ENCODE measurements at places on chromosomes 13 and 19.
A peak's percentile ranks its signal among the peaks of the same experiment; 100 is the strongest.

DNA sequence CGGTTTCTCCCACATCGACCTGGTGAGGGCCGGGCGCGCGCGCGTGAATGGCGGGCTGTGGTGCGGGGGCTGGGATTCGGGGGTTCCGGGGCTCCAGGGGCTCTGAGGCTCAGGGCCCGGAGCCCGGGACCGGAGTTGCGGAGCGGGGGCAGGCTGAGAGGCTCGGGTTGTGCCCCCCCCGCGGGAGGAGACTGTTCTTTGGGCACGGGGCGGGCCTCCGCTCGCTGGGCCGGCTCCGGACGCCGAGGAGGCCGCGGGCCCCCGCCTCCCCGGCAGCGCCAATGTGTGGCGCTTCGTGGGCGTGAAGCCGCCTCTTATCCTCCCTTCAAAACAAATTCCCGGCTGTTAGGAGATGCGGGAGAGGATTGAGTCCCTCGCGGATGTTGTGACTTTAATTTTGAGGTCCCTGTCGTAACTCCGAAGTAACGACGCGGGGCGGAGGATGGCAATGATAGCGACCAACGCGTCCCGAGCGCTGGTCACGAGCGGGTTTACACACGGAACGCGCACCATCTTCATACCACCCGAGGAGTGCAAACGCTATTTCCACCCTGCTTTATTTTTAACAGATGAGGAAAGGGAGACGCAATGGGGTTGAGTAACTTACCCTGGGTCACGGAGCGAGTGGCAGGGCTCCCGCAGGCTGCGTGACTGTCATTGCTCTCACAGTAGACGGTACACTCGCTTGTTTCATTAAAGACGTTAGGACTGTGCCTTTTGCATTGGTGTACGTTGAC is 536 bp downstream of the UBA2 start:
- no peak for DNase-seq

DNA sequence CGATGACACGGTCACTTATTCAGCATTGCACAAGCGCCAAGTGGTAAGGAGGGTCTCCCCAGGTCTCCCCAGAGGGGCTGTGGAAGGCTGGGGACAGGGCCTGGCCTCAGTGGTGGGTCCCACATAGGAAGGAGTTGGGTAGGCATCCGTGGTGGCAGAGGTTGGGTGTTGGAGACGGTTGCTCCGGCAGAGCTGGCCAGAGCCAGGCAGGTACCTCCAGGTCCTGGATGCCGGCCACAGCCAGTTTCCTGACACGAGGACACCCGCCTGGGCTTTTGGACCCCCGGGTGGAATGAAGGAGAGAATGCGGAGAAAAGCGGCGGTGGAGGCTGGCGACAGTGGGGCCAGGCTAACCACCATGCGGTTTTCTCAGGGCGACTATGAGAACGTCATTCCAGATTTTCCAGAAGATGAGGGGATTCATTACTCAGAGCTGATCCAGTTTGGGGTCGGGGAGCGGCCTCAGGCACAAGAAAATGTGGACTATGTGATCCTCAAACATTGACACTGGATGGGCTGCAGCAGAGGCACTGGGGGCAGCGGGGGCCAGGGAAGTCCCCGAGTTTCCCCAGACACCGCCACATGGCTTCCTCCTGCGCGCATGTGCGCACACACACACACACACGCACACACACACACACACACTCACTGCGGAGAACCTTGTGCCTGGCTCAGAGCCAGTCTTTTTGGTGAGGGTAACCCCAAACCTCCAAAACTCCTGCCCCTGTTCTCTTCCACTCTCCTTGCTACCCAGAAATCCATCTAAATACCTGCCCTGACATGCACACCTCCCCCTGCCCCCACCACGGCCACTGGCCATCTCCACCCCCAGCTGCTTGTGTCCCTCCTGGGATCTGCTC is 1.3 kb upstream of the FFAR1 start:
- DNase-seq, result peak; percentile 72

DNA sequence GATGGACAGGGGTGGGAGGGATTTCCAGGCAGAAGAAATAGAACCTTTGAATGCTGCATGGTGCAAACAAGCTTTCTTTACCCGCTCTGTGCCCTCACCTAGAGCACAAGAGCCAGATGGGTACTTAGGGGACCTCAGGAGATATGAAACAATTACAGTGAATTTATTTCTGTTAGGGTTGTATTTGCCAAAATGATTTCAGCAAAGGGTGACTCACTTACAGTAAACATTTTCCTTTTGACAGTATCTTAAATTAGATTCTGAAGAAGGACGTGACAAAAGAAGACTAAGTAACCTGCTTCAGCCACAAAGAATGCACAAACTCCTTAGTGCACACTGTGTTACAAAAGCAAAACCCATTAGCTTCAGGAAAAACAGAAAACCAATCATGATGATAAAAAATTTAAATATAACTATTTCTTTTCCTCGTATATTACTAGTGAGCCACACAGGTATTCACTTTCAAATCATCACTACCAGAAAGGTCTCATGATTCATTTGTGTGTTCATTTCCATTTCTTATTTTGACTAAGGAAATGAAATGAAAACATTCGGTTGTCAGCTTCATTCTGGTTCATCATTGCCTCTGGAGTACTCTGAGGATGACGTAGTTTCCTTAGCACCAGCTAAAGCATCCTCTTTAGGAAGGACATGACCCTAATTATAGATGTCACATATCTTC is 158.8 kb downstream of the NHLRC3 start:
- no peak for DNase-seq

DNA sequence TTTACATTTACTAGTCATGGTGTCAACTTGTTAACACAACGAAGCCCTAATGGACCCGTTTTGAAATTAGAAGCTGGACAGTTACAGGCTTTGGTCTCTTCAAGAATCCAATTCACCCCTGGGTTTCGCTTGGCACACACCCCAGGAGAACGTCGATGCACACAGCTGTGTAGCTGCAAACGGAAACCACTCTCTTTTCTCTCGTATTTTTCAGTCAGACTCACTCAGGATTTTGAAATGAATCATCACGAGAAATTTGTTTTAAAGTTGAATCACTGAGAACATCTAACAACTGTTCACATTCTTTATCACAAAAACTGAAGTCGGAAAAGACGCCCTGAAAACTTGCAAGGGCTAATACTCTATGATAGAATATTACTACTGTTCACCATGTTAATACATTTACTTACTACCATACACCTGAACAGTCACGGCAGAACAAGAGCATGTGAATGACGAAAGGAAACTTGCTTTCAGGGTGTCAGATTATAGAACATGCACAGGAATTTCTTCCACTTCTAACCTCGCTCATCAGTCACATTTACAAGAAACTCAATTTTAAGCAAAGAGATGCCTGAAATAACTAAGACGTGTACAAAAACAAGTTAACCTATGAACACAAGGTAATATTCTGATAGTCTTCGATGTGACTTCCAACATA is 4.7 kb downstream of the PNMA8A start:
- no peak for DNase-seq

GRCh38 chr13:33284031-33284430 is 1.5 kb downstream of the STARD13 start:
- no peak for DNase-seq
